ENCODE measurements at places on chromosomes 5 and 9.

DNA sequence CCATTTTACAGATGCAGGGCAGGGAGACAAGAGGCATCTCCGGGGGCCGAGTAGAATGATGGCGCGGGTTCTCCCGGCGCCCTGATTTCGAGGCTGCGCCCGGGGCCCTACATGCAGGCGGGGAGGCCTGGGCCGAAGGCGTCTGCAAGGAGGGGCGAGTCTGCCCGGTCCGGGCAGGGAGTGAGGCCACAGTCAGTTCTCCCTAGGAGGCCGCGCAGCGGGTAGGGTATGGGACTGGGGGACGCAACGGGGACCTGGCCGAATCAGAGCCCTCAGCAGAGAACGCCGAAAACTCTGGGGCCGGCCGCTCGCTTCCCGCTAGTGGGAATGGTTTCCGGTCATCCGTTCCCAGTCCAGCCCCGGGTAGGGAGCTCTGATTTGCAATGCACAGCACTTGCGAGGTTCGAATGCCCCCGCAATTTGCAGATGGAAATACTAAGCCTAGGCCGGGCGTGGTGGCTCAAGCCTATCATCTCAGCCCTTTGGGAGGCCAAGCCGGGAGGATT is 6.4 kb downstream of the TLX3 start:
- H3K27me3 ChIP-seq = peaks cover 34% of the 10 kb centered on the region
- no peak overlapping the region for H3K4me3 ChIP-seq
- H3K27ac ChIP-seq = no peak overlapping the region
- peaks cover 18% of the 10 kb centered on the region for H3K4me1 ChIP-seq
- DNase-seq = no peak
- no peaks in the 10 kb centered on the region for H3K36me3 ChIP-seq

- H3K4me1 ChIP-seq = no peaks in the 10 kb centered on the region
- H3K36me3 ChIP-seq = no peaks in the 10 kb centered on the region
- H3K4me3 ChIP-seq = no peak overlapping the region
- no peak overlapping the region for H3K27ac ChIP-seq
Observed at GRCh38 chr5:51214746-51215145, 168.5 kb upstream of the ISL1 start.

GRCh38 chr5:76641514-76642120 is 18.4 kb upstream of the F2RL2 start:
- H3K27me3 ChIP-seq = no peaks in the 10 kb centered on the region
- no peak overlapping the region for H3K4me3 ChIP-seq
- peak; percentile 21 for DNase-seq
- no peaks in the 10 kb centered on the region for H3K4me1 ChIP-seq
- no peak overlapping the region for H3K27ac ChIP-seq

GRCh38 chr5:93586736-93587596 is 3.9 kb downstream of the NR2F1 start:
- H3K27ac ChIP-seq = no peak overlapping the region
- no peak overlapping the region for H3K4me3 ChIP-seq

GRCh38 chr5:140018920-140019644 is 24.0 kb downstream of the NRG2 start:
- H3K36me3 ChIP-seq = no peaks in the 10 kb centered on the region
- no peak for DNase-seq
- no peak overlapping the region for H3K4me3 ChIP-seq
- no peak overlapping the region for H3K27ac ChIP-seq
- peaks cover 3% of the 10 kb centered on the region for H3K27me3 ChIP-seq

GRCh38 chr9:126292736-126293521 is 33.7 kb upstream of the MVB12B start:
- no peaks in the 10 kb centered on the region for H3K36me3 ChIP-seq
- no peak overlapping the region for H3K27ac ChIP-seq
- DNase-seq = no peak
- H3K27me3 ChIP-seq = peaks cover 3% of the 10 kb centered on the region
- H3K4me3 ChIP-seq = no peak overlapping the region

DNA sequence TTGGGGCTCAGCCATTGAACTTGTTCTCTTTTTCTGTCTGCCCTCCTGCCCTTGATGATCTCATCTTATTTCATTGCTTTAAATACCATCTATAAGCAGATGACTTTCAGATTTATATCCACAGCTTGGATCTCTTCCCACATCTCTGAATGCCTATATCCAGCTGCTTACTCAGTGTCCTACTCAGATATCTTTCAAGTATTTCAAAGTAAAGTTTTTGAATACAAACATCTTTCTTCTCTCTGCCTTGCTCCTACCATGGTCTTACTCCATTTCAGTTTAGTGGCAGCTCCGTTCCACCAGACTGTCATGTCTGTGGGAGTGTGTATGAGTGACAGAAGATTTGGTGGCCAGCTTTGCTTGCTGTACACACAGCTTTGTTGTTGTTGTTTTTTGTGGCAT is 59.7 kb downstream of the ERBIN start:
- H3K4me1 ChIP-seq = peaks cover 4% of the 10 kb centered on the region
- no peaks in the 10 kb centered on the region for H3K36me3 ChIP-seq
- H3K27ac ChIP-seq = no peak overlapping the region
- no peak for DNase-seq
- H3K27me3 ChIP-seq = no peaks in the 10 kb centered on the region

- H3K4me1 ChIP-seq = no peaks in the 10 kb centered on the region
- no peak overlapping the region for H3K27ac ChIP-seq
- no peak overlapping the region for H3K4me3 ChIP-seq
Observed at GRCh38 chr9:125985998-125986655, 239.0 kb downstream of the PBX3 start.

DNA sequence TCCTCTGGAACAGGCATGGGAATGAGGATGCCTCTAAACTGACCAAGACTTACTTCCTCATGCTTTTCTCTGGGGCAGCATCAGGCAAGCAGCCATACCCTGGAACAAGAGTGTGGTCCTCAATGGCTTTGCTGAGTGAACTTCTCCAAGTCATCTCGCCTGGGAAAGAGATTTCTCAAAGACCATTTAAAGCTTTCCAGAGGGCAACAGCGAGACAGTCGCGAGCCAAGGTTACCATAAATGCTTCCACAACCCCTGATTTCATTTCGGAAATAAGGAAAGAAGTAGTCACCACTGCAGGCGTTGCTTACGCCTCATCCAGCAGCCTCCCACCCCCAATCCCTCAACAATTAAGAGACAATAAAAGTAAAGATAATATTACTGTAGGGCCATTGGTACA is 1.1 kb upstream of the SNCAIP start:
- no peak overlapping the region for H3K27ac ChIP-seq
- no peaks in the 10 kb centered on the region for H3K36me3 ChIP-seq
- no peak overlapping the region for H3K4me3 ChIP-seq
- DNase-seq = no peak
- H3K4me1 ChIP-seq = no peaks in the 10 kb centered on the region

DNA sequence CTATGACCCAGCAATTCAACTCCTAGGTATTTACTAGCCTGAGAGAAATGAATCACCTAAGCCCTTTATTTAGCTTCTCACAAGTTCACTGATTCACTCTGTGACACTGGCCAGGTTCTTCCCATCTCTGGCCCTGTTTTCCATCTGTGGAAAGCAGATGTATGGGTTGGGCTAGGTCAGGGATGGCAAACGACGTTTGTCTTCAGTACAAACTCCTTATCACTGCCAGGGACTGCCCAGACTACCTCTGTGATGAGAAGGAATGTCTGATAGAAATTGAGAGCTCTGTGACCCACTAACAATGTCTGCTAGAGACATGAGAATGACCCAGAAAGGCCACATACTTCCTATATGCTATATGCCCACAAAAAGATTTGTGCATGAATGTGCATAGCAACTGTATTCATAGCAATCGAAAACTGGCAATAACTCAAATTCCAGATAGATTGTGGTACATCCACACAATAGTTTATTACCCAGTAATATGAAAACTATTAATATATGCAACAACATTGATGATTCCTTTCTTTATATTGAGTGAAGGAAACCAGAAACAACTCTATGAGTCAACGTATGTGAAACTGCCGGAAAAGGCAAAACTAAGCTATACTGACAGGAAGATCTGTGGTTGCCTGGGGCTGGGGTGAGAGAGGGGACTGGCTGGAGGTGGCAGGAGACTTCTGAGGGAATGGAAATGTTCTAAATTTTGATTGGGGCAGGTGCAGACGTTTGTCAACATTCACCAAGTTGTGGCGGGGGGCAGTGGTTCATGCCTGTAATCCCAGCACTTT is 32.0 kb upstream of the ADAM19 start:
- H3K36me3 ChIP-seq = no peaks in the 10 kb centered on the region
- H3K4me3 ChIP-seq = no peak overlapping the region
- peak; percentile 70 for DNase-seq
- peaks cover 47% of the 10 kb centered on the region for H3K4me1 ChIP-seq

DNA sequence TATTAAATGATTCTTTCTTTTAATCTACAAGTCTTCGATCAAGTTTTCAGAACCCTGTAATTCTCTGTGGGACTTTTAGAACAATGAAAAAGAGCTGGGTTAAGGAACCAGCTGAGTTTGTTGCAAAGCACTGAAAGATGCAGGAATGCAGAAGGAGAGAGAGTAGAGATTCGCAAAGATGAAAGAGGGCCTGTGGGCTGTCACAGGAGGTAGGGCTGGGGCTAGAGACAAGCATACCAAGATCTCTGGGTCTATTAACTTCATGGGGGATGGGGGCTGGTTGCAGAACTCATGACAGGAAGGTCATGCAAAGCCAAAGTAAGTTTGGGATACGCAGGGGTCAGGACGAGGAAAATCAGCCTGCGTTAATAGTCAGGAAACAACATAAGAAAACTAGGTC is 81.8 kb downstream of the LURAP1L start:
- no peak overlapping the region for H3K27ac ChIP-seq
- H3K27me3 ChIP-seq = no peaks in the 10 kb centered on the region
- no peak overlapping the region for H3K4me3 ChIP-seq
- no peak for DNase-seq

- no peak overlapping the region for H3K4me3 ChIP-seq
- H3K27ac ChIP-seq = no peak overlapping the region
- peaks cover 6% of the 10 kb centered on the region for H3K27me3 ChIP-seq
- no peak for DNase-seq
- H3K4me1 ChIP-seq = no peaks in the 10 kb centered on the region
Observed at GRCh38 chr5:74621492-74621891, 19.0 kb downstream of the ENC1 start.

GRCh38 chr5:177468685-177469628 is 4.5 kb downstream of the DBN1 start:
- H3K27me3 ChIP-seq = no peaks in the 10 kb centered on the region
- peaks cover 10% of the 10 kb centered on the region for H3K4me1 ChIP-seq
- no peak overlapping the region for H3K4me3 ChIP-seq
- H3K36me3 ChIP-seq = no peaks in the 10 kb centered on the region
- no peak overlapping the region for H3K27ac ChIP-seq
- no peak for DNase-seq

- no peak for DNase-seq
- H3K27ac ChIP-seq = no peak overlapping the region
- H3K27me3 ChIP-seq = no peaks in the 10 kb centered on the region
- peaks cover 40% of the 10 kb centered on the region for H3K36me3 ChIP-seq
Observed at GRCh38 chr9:125361837-125362531, 100.4 kb downstream of the GAPVD1 start.

DNA sequence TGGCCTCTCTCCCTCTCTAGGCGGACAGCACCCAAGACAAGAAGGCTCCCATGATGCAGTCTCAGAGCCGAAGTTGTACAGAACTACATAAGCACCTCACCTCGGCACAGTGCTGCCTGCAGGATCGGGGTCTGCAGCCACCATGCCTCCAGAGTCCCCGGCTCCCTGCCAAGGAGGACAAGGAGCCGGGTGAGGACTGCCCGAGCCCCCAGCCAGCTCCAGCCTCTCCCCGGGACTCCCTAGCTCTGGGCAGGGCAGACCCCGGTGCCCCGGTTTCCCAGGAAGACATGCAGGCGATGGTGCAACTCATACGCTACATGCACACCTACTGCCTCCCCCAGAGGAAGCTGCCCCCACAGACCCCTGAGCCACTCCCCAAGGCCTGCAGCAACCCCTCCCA is 102.5 kb downstream of the PPARGC1B start:
- H3K4me3 ChIP-seq = no peak overlapping the region
- H3K4me1 ChIP-seq = no peaks in the 10 kb centered on the region
- H3K27ac ChIP-seq = no peak overlapping the region
- no peaks in the 10 kb centered on the region for H3K36me3 ChIP-seq
- no peak for DNase-seq

DNA sequence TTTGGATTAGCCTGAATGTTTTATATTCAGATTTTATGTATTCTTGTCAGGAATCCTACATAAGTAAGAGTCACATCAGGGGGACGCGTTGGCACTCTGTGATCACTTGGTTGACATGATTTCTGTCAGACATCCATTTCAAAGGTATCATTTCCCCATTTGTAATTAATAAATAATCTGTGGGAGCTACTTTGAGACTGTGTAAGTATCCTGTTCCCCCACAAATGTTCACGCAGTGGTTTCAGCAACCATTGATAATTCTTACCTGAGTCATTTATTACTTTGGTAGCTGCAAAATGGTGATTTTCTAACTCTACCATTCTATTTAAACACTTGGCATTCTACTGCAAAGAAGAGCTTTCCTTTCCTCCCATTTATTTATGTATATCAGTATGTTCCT is 56.9 kb upstream of the TBC1D2 start:
- no peaks in the 10 kb centered on the region for H3K36me3 ChIP-seq
- no peak overlapping the region for H3K4me3 ChIP-seq

- H3K4me1 ChIP-seq = no peaks in the 10 kb centered on the region
- no peak overlapping the region for H3K4me3 ChIP-seq
- no peaks in the 10 kb centered on the region for H3K27me3 ChIP-seq
- no peaks in the 10 kb centered on the region for H3K36me3 ChIP-seq
- no peak overlapping the region for H3K27ac ChIP-seq
Observed at GRCh38 chr5:32837211-32837610, 126.1 kb downstream of the NPR3 start.

DNA sequence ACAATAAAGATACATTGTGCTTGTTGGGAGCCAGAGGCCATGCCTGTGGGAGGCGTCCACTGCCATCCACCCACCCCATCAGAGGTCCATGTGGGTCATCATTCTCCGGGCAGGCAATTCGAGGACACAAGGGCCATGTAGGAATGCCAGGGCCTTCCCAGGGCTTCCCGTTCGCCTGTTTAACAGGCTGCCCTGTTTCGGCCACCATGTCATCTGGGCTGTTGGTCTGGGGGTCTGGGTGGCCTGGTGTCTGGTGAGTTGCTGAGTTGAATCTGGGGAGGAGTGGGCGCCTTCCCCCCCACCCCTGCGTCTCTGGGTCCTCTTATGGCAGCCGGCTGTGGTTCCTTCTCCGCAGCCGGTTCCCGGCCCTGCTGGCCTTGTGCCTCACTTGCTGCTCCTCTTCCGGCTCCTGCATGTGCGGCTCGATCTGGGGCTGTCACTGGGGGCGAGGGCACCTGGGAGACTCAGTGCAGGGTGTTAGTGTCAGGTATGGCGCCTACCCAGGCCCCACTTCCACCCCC is 117.4 kb downstream of the WNK2 start:
- H3K4me1 ChIP-seq = no peaks in the 10 kb centered on the region
- no peak for DNase-seq
- no peaks in the 10 kb centered on the region for H3K36me3 ChIP-seq
- no peaks in the 10 kb centered on the region for H3K27me3 ChIP-seq
